ENCODE measurements at places on chromosomes 3 and 15. TPM values are rescaled to one million over a fixed set of nuclear protein-coding genes. Genes with fewer than 3 reads are reported as not detected.

- no peaks in the 10 kb centered on the region for H3K36me3 ChIP-seq
- no peaks in the 10 kb centered on the region for H3K4me1 ChIP-seq
- H3K27me3 ChIP-seq, result no peaks in the 10 kb centered on the region
- no peak overlapping the region for H3K27ac ChIP-seq
- no peak for DNase-seq
These were observed 107.2 kb downstream of the IGSF11 start for GRCh38 chr3:118927449-118927848.

SKOR1 gene
- 4.0 TPM for total RNA-seq

DNA sequence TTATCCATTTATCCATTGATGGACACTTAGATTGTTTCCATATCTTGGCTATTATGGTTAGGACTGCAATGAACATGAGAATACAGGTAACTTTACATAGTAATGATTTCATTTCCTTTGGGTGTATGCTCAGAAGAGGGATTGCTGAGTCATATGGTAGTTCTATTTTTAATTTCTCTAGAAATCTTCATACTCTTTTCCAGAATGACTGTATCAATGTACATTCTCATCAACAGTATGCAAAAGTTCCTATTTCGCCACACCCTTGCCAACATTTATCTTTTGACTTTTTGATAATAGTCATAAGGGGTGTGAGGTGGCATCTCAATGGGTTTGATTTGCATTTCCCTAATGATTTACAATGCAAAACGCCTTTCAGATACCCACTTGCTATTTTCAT is 6.2 kb upstream of the NIPA1 start:
- no peak overlapping the region for H3K4me3 ChIP-seq
- no peak for DNase-seq
- H3K27me3 ChIP-seq, result no peaks in the 10 kb centered on the region
- no peaks in the 10 kb centered on the region for H3K36me3 ChIP-seq

DNA sequence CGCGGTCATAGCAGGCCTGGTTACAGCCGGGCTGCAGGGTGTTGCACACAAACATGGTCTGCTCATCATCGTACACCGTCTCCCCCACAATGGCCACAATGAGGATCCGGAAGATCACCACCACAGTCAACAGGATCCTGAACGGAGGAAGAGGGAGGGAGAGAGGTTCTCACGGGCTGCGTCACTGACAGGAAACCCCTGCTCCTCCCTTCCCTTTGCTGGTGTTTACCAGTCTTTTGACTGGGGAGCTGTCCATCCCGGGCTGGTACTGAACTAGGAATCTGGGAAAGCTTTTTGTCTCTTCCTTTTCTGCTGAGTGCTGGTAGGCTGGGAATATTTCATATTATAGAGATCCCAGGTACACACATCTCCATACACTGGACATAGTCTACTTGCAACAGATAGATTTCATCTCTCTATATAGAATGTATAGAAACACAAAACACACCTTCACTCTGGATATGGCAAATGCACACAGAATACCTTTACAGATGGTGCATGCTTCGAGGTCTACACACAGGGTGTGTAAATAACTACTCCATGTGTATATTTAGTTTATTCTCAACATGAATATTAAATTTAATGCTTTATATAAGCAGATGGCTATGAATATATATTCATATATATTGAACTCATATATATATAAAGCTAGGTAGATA is 1.4 kb downstream of the GJD2 start:
- no peak for DNase-seq
- peaks cover 16% of the 10 kb centered on the region for H3K27me3 ChIP-seq
- H3K27ac ChIP-seq, result no peak overlapping the region

EOMES gene
- not detected for total RNA-seq

All from glutamatergic neuron (in vitro differentiated cells).